ENCODE measurements at places on chromosomes 6 and 20.
A peak's percentile ranks its signal among the peaks of the same experiment; 100 is the strongest.

GRCh38 chr20:9835302-9835701, 3.6 kb downstream of the PAK5 start:
- DNase-seq: no peak

DNA sequence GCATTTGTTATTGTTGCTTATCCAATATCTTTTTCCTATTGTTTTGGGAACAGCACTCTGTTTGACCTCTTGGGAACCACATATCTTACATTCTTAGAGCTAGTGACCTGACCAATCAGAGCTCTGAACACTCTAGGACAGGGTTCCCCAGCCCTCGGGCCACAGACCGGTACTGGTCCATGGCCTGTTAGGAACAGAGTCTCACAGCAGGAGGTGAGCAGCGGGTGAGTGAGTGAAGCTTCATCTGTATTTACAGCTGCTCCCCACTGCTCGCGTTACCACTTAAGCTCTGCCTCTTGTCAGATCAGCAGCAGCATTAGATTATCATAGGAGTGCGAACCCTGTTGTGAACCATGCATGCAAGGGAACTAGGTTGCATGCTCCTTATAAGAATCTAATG, 226.0 kb upstream of the TSHZ2 start:
- DNase-seq: no peak

DNA sequence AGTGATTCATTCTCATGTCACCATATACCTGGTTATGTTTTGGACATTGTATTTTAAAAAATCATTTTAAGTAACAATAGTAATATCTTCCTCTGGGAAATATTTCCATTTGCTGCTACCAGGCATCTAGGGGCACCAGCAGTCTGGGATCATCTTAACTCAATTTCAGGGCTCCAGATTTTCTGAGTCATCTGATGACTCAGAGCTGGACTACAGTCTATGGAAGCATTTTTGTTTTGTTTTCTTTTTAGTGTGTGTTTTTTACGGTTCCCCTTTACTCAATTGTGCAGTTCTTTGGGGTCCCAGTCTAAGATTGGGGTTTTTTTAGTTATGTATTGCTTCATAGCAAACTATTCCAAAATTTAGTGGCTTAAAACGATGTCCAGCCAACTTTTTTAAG, 5.7 kb upstream of the FKBP5 start:
- peak; percentile 28 for DNase-seq

DNA sequence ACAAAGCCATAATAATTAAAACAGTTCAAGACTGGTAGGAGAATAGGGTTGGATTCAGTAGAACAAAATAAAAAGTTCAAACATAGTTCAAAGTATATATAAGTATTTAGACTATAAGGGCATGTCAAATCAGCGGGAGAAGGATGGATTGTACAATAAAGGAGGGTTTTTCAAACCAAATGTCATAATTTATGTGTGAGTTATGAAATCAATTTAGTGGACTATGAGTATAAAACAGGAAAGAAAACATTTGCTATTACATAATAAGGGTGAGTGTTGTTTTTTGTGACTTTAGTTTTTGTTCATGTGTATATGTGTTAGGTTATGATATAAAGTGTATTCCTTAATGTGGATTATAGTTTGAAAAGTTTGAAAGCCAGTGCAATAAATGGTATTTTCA, 10.6 kb downstream of the ORC3 start:
- DNase-seq: no peak

GRCh38 chr20:8557711-8558110, 425.6 kb downstream of the PLCB1 start:
- no peak for DNase-seq

GRCh38 chr20:64047046-64047389, 2.4 kb downstream of the SOX18 start:
- DNase-seq: no peak

- peak; percentile 39 for DNase-seq
Observed at GRCh38 chr6:132084811-132085509, 133.8 kb upstream of the CCN2 start.

DNA sequence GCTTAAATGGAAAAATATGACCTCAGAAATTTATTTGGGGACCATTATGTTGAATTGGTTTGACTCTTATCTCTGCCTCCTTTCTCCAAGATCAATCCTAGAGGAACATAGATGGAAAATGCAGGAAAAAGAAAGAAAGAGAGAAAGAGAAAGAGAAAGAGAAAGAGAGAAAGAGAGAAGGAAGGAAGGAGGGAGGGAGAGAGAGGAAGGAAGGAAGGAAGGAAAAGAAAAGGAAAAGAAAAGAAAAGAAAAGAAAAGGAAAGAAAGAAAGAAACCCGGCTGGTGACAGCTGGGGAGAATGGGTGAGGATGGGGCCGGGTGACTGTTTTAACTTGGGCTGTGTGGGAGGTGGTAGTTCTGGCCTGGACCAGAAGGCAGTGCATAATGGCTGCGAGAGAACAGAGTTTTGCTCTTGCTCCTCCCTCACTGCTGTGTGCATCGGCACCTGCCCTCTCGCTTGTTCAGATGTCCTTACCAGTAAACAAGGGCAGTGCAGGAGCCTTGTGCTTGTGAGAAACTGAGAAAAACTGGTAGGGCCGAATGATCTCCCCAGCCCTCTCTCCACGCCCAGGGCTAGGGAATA, 24.7 kb downstream of the GLO1 start:
- DNase-seq: no peak

DNA sequence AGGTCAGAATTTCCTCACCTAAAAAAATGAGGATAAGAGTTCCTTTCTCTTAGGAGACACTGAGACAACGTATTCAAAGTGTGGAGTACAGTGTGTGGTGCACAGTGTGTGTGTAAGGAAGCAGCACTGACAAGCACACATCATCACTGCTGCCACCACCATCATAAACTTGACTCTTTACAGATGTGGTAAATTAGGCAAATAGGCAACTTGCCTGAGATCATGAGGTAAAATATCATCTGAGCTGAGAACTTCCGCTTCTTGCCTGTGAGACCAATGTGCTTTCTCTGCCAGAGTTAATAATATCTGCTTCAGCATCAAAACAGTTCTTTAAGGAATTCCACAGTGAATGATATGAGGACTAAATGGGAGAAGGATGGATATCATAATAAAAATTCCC, 52.7 kb downstream of the LYRM4 start:
- DNase-seq: no peak

- DNase-seq: peak; percentile 68
Observed at GRCh38 chr6:7137335-7138045, 29.7 kb downstream of the RREB1 start.

- DNase-seq: no peak
Observed at GRCh38 chr6:37988127-37988526, 168.6 kb downstream of the ZFAND3 start.
